T-helper 2 cell (primary cell): ENCODE measurements at places on chromosomes 7 and 10.

DNA sequence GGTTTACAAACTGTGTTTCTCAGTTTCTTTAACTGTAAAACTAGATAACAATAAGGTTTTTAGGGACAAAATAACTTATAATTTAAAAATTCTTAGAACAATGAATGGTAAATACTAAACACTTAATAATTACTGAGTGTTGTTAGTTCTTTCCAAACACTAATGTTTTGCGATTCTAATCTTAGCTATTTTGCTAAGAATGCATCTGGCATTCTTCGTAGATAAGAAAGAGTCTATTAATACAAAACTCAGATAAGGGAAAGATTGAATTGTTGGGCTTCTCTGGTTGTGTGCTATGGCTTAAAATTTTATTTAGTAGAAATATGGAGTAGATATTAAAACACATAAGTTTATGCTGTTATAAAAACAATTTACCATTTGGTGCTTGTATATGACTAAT is 45.4 kb downstream of the TMEM229A start:
- no peak for DNase-seq

- DNase-seq = no peak
Measured at GRCh38 chr7:99594948-99595745, 2.9 kb upstream of the TMEM225B start.

- no peak for DNase-seq
Measured at GRCh38 chr10:120387326-120387725, 69.7 kb upstream of the PLPP4 start.

DNA sequence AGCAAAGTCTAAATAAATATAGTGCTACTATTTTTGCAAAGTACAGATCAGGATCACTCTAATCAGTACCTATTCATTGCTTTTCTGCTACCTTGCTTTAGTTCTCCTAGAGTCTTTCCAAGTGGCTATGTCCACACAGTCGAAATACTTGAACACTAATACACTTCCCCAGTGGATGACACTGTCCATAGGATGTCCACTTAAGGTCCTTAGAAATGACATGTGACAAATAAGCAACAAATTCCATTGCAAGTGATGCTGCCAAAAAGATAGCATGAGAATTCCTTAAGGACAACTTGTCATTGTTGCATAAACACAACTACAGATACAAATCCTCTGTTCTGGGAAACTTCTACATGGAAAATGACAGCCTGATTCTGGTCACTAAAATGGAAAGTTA is 93.6 kb downstream of the ANK3 start:
- no peak for DNase-seq

DNA sequence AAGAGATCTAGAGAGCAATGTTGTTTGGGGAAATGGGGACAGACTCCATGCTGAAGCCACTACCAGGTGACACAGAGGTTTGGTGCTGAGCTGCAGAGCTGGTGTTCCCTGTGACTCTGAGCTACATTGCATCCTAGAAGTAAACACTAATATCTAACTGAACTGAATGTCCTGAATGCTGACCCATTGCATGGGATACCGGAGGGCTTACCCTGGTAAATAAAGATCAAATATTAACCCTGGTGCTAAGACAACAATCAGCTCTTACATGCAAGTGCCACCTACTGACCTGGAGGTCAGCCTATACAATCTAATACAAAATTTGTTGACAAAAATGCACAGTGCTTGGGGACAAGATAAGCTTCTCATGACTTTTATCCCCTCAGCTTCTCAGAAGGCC is 851.3 kb upstream of the KCND2 start:
- no peak for DNase-seq

- DNase-seq = no peak
Measured at GRCh38 chr7:116443101-116443523, 56.4 kb upstream of the CAV2 start.

DNA sequence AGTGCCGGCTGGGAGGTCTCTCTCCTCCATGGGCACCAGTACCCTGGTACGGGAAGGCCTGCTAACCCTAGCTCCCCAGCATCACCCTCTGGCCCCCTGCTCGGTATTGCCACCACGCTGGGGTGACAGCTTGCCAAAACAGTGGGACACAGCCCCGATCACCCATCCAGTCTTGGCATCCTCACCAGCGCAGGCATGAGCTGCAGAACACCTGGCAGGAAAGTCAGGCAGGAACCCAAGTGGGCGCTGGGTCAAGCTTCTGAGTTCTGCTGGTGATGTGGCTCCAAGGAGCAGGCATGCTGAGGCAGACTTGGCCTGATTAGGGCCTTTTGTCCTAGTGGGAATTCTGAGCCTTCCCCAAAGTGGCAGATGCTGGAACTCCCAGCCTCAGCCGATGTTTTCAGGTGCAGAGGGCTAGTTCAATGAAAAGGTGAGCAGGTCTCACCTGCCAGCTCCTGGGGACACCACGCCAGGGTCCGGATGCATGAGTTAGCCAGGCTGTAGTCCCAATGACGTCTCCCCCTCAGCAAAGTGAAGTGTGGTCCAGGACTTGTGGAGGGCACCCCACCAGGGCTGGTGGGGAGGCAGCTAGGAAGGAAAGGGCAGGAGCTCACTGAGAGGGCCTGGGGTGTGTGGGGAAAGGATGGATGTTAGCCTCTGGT is 8.5 kb upstream of the ZNF22 start:
- DNase-seq = no peak

- no peak for DNase-seq
Measured at GRCh38 chr10:66176772-66177171, 749.1 kb upstream of the LRRTM3 start.

DNA sequence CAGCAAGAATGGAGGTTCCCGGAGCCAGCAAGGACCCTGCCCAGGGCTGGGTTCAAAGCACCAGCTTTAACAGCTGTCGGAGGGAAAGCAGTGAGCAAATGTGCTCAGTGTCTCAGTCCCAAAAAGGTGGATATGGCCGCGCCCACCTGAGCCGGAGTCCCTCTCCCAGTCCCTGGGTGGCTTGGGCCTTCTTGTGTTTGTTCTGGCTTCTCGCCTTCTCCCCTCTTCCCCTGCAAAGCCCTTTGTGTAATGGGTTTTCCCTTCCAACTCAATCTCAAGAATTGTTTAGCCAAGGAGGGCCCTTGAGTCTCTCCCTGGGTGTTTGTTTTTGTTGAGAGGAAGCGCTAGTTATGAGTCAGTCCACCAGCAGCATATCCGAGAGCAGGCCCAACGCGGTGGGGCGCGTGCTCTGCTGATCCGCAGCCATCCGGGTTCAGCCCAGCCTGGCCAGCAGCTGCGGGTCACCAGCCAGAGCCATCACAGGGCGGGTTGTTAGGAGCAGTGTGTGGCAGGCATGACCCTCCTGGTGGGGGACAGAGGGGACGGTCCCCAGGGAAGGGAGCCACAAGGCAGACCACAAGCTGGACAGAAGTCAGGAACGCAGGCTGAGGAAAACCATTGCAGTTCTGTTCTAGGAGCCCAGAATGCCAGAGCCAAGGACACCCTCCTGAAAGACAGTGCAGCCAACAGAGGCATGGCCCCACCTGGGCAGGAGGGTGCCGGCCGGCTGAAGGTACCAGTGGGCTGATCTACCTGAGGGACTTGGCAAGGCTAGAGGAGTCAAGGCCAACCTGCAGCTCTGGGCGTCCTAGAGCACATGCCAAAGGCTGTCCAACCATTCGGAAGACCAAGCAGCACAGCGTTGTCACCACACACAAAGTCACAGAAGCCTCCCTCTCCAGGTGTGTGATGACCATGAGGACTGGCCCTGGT is 21.3 kb downstream of the CALML3 start:
- DNase-seq = no peak

DNA sequence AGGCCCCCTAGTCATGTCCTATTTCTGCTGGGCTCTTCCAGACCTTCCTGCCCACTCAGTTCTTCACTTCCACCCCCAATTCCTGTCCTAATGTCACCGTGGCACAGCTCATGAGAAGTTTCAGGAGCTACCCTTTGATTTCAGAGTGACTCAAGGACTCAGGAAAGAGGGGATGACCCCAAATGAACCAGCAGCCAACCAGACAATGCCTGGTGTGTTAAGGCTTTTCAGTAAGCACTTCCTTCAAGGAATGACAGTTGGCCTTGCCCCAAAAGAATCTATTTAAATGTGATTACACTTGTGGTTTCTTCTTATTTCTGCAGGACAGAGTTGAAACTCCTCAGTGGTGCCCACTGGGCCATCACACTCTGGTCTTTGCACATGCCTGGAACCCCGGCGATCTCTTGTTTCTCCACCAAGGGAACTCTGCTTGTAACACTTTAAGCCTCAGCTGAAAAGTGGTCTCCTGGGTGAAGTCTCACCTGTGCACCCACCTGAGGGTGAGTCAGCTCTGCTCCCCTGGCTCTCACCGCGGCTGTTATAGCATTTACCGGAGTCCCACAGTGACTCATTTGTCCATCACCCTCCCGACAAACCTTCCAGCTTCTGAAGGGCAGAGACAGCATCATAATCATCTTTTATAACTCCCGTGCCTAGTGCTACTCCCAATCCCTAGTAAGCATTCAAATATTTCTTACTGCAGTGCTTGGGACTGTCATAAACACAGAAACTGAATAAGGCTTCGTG is 123.0 kb upstream of the SVIL start:
- no peak for DNase-seq

DNA sequence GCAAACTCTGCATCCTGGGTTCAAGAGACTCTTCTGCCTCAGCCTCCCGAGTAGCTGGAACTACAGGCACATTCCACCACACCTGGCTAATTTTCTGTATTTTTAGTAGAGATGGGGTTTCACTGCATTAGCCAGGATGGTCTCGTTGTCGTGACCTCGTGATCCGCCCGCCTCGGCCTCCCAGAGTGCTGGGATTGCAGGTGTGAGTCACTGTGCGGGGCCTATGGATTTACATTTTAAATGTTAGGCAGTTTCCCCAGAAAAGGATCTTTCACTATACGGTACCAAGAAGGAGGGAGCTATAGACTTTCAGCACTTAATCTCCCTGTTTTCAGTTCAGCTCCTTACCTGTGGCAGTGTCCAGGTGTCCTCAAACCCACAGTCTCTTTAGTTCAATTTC is 50.8 kb downstream of the SIRT1 start:
- no peak for DNase-seq

GRCh38 chr7:18241543-18242231 is 214.0 kb upstream of the PRPS1L1 start:
- DNase-seq = no peak

- no peak for DNase-seq
Measured at GRCh38 chr10:124708922-124709520, 35.2 kb downstream of the FAM53B start.

DNA sequence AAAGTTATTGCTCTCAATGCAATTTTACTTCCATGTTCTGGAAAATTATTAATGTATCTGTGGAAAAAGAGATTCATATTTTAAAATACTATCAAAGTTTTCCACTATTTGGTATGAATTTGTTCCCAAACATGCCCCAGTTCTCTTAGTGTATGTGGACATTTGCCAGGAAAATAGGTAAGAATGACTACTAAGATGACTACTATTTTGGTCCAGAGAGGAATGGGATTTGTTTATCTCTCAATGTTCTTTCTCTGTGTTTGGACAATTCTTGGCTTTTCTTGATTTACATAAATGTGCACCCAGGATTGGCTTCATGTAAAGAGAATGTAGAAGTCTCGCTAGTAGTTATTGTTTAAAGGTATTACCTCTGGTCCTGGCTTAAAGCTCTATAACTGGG is 60.3 kb upstream of the POT1 start:
- DNase-seq = no peak

DNA sequence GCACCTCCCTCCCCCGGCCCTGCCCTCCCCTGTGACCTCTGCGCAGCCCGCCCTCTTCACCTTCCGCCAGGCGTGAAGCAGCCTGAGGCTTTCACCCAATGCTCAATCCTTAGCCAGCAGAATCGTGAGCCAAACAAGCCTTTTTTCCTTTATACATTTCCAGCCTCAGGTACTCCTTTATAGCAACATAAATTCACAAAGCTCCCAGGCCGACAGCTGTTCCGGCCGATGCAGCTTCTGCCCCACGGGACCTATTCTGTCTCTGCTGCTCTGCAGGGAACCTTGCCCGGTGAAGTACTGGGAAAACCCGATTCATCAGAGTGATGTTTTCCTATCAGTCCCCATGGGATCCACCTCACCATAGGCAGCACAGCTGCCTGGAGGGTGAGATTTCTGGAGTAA is 87.4 kb downstream of the CHST15 start:
- no peak for DNase-seq

GRCh38 chr10:11373717-11374171 is 237.7 kb downstream of the USP6NL start:
- DNase-seq = no peak

GRCh38 chr7:8365499-8366110 is 67.8 kb upstream of the NXPH1 start:
- DNase-seq = no peak

DNA sequence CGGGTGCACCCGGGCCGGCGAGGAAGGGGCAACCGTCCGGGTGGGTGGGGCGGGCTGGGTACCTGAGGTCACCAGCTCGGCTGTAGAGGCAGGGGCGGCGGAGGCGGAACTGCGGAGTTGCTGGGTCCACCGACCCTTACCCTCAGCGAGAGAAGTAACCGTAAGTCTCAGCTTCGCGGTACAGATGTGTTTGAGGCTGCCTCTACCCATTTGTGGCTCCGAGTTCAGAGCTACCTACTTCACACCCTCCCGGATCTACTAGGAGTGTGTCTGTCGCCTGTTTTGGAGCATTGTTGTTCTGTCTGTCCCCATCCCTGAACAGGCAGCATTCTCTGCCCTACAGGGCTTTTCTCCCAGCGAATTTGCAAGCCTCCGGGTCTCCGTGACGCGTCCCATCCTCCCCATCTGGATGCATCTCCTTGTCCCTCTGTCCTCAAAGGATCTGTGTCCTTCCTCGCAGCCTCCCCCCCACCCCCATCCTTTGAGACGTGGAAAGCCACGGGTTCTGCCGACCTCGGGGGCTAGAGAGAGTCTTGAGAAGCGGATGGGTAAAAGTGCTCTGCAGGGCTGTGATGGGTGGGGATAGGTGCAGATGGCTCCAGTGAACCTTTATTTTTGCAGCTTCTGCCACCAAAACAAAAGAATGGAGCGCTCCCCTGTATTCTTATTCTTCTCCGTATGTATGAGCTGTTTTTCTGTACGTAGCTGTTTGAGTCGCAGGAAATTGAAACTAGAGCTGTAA is 757 bp downstream of the ANKIB1 start:
- DNase-seq = peak; percentile 67

DNA sequence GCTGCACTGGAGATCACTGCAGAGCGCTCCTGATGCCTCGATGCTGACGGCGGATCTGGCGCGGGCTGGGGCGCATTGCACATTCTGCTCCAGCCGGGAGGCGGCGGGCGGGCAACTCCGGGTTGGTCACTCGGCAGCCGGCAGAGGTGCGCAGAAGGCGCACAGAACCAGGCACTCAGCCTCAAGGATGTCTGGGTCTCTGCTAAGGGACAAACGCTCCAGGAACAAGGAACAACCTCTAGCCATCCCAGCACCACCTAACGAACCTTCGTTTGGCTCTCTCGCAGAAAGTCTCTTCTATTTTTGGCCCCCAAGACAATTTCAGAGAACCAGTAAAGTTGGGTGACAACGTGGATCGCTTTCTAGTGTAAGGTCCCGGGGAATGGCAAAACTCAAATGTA is 254.6 kb downstream of the OTUD1 start:
- DNase-seq = no peak
